ENCODE measurements at places on chromosomes 1 and 21.

- DNase-seq = no peak
Measured at GRCh38 chr21:38228115-38228514, 28.7 kb upstream of the KCNJ15 start.

DNA sequence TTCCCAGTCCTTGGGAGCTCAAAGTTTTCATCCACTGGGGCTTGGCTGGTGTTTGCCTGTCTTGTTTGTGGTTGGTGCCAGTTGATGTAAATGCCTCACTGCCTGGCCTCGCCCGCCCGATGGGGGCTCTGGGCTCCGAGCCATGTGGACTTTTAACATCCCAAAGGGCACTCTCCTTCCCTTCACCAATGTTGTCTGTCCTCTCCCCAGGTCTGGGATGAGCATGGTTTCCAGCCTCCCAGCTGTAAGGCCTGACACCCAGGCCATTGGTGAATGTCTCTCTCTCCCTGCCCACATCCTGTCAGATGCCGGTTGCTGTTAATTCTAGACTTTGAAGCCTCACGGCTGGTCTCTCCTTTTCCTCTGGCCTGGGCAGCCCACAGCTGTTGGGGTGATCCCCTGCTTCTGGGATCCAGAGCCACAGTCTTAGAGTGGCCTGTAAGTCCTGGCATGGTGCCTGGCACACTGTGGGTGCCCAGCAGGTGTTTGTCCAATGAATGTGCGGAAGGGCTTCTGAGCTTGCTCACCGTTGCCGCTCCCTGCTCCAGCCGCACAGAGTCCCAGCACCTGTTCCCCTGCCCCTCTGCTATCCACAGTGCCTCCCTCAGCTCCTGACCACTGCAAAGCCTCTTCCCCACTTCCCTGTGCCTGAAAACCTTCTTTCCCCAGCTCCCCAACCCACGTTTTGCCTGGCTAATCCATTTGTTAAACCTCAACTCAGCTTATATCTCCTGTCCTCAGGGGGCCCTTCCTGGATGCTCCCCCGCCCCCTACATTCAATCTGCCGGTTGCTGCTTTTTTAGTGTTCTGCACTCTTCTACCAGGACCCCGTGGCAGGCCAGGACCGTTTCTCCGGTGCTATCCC is 3.3 kb upstream of the C1orf174 start:
- no peak for DNase-seq

GRCh38 chr1:150151291-150152181 is 1.8 kb downstream of the PLEKHO1 start:
- no peak for DNase-seq

GRCh38 chr1:177838907-177839485 is 130.9 kb downstream of the SEC16B start:
- no peak for DNase-seq

- DNase-seq = no peak
Measured at GRCh38 chr1:173255214-173255813, 48.2 kb upstream of the TNFSF4 start.

DNA sequence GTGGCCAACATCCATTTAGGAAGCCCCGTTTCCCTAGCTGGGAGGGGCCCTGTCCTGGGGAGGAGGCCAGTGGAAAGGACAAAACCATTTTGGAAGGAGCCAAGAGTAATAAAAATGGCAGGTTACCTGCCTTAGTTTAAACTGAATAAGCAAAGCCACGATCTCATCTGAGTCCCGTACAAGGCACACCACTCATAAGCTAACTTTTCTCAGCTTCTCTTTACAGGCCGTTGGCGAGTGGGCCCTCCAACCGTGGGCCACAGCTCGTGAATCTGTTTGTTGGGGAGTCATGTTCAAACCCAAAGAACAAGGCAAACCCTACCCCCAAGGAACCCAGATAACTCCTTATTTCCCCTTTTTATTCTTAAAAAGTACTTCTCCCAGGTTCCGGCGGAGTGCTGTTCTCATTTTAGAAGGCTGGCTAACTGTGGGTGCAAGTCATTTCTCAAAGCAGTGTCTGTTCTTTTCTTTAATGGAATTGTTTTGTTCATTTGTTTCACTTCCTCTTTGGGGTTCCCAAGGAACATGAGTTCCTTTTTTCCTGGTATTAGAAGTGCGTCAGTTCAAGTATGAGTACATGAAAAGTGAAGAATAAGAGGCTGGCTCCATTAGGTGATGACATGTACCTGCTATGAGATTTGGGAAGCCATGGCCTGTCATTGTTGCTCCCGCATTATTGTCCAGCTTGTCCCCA is 89.0 kb downstream of the PSMG1 start:
- no peak for DNase-seq

GRCh38 chr1:36573445-36573844 is 90.7 kb upstream of the CSF3R start:
- no peak for DNase-seq

All from GM04503 (cell line).